LHCN-M2 (cell line): ENCODE measurements at places on chromosomes 2 and 18. TPM values are rescaled to one million over a fixed set of nuclear protein-coding genes. Genes with fewer than 3 reads are reported as not detected.

FEV gene
- not detected in 2 replicates for total RNA-seq

PPP1R1C gene
- total RNA-seq: 1.5 and 2.0 TPM in 2 replicates

XDH gene
- 0.06 and 0.51 TPM in 2 replicates for total RNA-seq

SH2D6 gene
- total RNA-seq: 5.9 and 8.0 TPM in 2 replicates

PECR gene
- total RNA-seq: 9.2 and 12.0 TPM in 2 replicates

CGREF1 gene
- total RNA-seq: 0.69 and 1.6 TPM in 2 replicates
